Psoas muscle (tissue), 8 donors: ENCODE measurements at places on chromosomes 4 and X.

- no peak for DNase-seq
Observed at GRCh38 chr4:23041501-23041900, 348.8 kb downstream of the GBA3 start.

GRCh38 chrX:141857479-141857878 is 19.4 kb downstream of the MAGEC3 start:
- no peak for DNase-seq

DNA sequence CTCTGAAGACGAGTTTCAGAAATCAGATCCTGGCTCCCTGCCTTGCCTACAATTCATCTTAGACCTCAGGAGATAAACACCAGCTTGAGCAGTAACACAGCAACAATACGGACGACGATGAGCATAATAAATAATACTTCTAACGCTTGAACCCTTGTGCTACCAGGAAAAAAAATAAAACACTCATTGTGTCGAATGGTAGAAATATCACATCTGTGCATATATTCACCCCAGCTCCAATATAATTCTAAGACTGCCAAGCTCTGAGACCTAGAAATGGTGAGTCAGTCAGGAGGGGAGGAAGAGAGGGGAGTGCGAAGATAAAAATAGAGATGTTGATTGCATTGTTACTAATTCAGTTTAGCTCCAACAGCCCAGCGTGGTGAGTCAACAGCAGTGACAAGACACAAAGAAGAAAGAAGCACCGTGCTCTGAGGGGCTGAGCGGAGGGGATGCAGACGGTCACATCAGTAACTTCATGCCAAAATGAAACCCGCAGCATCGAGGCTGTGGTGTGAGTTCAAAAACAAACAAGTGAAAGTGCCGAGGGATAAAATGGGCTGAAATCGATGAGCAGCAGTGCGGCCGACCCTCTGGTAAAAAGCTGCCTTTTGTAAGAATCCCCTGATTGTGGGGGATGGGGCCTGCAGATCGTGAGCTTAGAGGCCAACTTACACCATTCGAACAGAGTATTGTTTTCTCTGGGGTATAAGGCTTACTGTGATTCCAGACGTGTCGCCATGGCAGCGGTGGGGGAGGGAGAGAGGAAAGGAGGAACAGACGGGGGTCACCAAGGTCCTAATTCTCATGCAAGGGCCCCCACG is 150.4 kb downstream of the MGST2 start:
- peak; percentile 56 for DNase-seq

DNA sequence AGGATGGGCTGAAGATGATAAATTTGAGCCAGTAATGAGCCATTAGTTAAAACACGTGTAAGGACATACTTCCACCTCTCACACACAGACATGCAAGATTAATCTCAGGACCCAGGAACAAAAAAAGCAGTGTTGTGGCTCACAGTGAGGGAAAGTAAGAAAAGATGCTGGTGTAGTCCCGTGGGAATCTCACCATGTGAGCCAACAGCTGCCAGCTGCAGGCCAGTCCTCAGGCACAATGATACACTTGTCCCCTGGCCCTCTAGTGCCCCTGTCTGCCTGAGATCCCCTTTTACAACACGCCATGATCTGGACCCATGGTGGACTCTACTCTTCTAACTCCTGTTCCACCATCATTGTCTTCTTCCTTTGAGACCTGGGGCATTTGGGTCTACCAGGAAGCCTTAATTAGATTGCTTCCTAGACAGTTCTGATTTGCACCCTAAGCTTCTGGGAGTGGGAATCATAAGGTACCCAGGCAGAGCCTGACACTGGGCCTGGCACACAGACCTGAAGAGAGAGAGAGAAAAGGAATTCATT is 194.7 kb downstream of the STIM2 start:
- DNase-seq: no peak

- no peak for DNase-seq
Observed at GRCh38 chr4:87150498-87151261, 69.7 kb downstream of the KLHL8 start.
